Progenitor cell of endocrine pancreas (in vitro differentiated cells): ENCODE measurements at places on chromosomes 11 and 22. TPM values are rescaled to one million over a fixed set of nuclear protein-coding genes. Genes with fewer than 3 reads are reported as not detected.
A peak's percentile ranks its signal among the peaks of the same experiment; 100 is the strongest.

GRCh38 chr11:117177534-117178209, 871 bp upstream of the SIDT2 start:
- DNase-seq: no peak

The PIK3C2A gene
- total RNA-seq: 96.0 and 106 TPM in 2 replicates

The TSPAN18 gene
- 21.3 and 25.7 TPM in 2 replicates for total RNA-seq

DNA sequence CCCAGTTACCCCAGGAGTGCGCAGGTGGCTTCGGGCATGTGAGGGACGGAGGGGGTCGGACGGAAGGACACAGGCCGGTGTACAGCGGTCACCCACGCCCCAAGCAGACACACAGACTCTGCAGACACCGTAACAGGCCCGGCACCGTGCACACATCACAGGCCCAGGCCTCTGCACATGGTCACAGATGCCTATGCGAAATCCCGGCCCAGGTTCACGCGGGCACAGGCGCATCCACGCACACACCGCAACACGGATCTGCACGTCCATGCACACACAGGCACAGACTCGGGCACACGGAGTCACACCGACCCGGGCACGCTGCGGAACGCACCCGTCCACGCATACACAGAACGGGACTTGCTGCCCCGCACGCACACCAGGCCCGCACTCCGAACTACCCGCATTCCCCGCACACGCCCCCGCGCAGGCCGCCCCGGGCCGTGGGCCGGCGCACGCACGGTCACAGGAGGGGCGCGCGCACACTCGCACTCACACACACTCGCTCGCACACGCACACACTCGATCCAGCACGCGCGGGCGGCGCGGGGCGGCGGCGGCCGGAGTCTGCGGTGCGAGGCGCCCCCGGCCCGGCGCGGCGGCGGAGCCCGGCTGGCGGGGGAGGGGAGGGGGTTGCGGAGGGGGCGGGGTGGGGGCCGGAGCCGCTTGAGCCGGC, at the start of gene MGAT3:
TSS of gene MGAT3 (plus strand) at position 491 of the 676 bp plus-strand sequence. CDS start 30,336 bp downstream, outside the sequence.
- no peak for DNase-seq

- DNase-seq: no peak
These were observed 177.3 kb upstream of the NCAM1 start for GRCh38 chr11:112783945-112784322.

The BLID gene
- not detected in 2 replicates for total RNA-seq

DNA sequence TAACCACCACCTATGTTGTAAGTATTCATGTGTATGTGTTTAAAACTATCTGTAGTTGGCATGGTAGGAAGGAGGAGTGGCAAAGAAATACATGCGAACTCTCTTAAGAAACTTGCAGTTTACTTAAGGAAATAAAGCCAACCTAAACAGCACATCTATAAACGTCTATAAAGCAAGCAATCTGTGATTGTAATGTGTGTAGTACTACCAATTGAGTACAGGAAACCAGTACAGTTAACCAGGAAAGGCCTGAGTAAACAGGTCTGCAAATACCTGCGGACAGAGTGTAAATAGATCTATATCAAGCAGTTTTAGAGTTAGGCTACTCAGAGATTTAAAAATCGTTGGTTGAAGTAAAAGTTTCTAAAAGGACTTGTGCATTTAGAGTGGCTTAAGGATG, 59.5 kb upstream of the AMOTL1 start:
- no peak for DNase-seq

- DNase-seq: no peak
These were observed 37.8 kb downstream of the KCNQ1OT1 start for GRCh38 chr11:2662024-2662312.

DNA sequence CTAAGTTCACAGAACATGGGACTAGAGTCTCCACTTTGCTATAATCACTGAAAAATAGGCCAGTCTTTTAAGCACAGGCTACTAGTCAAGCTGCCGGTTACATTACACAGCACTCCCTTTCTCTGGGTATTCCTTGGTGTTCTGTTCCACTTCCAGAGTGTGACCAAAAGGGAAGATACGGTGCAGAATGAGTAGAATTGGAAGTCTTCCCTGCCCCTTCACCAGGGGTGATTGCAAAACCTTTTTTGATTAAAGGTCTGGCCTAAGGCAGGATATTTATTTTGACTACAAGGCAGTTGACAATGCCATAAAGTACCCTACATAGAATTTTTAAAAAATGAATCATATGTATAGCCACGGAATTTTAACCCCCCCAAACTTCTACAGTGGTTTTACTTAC, 59.6 kb upstream of the ADORA2A start:
- no peak for DNase-seq

The ARHGAP42 gene
- total RNA-seq: 25.3 and 27.7 TPM in 2 replicates

The COPB1 gene
- 99.9 and 100 TPM in 2 replicates for total RNA-seq

DNA sequence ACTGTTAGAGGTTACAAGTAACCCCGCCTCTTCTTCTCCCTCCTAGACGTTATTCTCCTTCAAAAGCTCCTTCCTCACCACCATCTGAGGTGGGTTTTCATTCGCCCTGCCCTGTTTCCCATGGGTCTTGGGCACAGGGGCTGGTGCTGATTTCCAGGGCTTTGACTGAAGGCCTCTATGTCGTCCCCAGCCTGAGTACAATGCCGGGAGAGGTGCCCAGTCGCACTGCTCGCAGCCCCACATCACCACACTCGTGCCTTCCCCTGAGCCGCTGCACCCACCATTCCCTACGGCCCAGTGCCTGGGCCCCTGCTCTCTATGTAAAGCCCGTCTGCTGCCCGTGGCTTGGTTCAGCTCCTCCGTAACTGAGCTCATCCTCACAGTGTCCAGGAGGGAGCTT, 169.8 kb downstream of the DSCAML1 start:
- DNase-seq: no peak

DNA sequence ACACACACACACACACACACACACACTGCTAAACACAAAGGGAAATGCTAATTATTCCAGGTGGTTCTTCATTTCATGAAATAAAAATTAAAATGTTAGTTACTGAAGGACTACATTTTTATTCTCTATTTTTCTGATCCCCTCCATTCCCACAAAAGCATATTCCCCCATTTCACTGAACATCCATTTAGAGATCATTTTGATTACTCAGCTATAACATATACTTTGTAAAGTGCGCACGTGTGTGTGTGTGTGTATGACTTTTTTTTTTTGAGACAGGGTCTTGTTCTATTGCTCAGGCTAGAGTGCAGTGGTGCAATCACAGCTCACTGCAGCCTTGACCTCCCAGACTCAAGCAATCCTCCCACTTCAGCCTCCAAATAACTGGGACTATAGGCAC, 42.6 kb downstream of the SLC35F2 start:
- no peak for DNase-seq

DNA sequence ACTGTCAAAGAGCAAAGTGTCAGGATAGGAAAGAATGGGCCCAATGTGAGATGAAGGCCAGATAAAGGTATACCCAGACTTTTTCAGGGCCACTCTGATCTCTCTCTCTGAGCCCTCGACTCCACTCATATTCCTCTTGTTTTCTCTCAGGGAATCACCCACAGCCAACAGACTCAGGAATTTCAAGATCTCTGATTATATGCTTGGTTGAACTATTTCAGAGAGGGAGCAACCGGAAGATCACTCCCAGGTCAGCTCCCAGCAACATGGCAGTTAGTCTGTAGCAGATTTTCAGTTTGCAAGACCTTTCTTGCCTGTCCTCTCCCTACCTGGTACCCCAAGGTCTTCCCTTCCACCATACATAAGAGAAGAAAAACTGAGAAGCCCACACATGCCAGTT, 102.5 kb downstream of the C11orf58 start:
- no peak for DNase-seq

The SHISA8 gene
- not detected in 2 replicates for total RNA-seq

The POU2F3 gene
- 0.09 TPM in 1 of 2 replicates, not detected in the other for total RNA-seq

The MTNR1B gene
- not detected in 2 replicates for total RNA-seq

DNA sequence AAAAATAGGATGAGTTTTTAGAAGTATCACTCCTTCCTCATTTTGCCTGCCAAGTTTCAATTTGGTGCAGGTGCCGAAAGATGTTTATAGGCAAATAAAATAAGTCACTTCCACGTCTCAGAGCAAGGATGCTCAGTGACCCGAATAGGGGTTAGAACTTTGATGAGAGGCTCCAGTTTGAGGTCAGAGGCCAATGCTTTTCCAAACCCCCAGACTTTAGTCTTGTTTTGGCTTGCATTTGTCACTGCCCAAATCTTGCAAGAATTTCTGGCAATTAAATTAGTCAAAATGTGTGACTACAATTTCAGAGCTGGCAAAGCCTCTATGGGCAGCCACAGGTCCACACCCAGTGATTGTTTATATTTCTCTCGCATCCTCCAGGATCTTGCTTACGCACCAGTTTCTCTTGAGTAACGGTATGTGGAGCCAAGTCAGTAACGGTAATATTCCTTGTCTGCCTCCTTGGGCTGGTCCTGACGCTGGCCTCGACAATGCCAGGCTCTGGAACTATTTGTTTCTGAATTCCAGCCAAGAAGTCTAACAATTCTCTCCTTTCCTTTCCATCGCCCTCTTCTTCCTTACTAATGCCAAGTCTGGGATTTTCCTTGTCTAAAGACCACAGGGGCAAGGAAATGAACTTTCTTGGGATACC, 9.9 kb upstream of the NUP160 start:
- no peak for DNase-seq

DNA sequence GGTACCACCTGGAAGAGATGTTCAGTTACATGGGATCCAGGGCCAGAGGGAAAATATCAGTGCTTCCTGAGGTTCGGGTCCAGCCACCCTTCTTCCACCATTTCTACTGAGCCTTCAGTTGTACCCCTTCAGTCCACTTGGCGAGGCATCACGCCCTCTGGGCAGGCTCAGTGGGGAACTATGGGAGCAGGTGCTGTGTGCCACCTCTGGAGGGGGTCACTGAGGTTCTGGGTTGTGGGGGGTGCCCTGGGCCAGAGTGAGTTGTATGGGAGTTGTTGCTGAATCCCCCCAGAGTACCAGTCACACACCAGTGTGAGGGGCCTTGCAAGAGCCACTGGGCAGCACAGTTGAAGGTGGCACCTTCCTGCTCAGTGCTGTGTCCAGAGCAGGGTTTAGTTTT, 2.7 kb upstream of the SREBF2 start:
- no peak for DNase-seq

The MS4A4A gene
- total RNA-seq: 0.33 TPM in 1 of 2 replicates, not detected in the other

The CCDC87 gene
- total RNA-seq: 0.89 and 1.1 TPM in 2 replicates

- no peak for DNase-seq
These were observed 442.1 kb upstream of the CCDC90B start for GRCh38 chr11:83728281-83728680.

- no peak for DNase-seq
These were observed 155.7 kb downstream of the NAV2 start for GRCh38 chr11:19868281-19868821.

GRCh38 chr22:49415151-49415951, 412.3 kb downstream of the BRD1 start:
- no peak for DNase-seq

DNA sequence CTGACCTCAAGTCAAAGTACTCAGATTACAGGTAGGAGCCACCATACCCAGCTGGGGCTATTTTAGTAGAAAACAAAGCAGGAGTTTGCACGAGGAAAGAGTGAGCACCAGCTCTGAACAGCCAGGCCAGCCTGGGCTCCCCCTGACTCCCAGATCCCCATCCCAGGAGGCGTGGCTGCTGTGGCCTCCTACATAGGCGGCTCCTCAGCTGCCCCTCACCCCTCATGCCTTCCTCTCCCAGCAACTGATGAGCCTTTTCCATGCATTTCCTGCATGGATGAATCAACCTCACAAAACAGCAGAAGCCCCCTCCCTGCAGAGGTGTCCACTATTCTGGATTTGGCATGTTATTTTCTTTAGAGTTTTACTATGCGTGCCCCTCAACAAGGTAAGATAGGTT, 10.5 kb upstream of the FLRT1 start:
- no peak for DNase-seq

DNA sequence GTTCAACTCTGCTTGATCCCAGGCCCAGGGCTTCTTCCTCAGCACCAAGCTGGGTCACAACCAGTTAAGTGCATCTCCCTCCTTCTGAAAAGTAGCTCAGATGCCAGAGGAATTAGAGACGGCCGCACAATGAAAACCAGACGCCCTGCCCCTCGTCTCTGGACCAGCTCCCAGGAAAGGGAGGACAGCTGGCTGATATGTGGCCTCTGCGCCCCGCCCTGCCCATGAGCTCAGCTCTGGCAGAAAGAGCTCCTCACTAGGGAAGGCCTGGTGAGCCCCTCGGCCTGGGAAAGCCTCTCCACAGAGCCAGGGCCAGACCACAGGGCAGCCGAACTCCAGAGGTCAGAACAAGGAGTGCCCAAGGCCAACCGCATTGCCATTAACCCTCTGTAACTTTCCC, 18.1 kb upstream of the SCGB1A1 start:
- DNase-seq: no peak

GRCh38 chr22:43553451-43554258, 141.8 kb downstream of the MPPED1 start:
- peak; percentile 3 for DNase-seq

The NAALAD2 gene
- total RNA-seq: 5.5 and 6.4 TPM in 2 replicates

DNA sequence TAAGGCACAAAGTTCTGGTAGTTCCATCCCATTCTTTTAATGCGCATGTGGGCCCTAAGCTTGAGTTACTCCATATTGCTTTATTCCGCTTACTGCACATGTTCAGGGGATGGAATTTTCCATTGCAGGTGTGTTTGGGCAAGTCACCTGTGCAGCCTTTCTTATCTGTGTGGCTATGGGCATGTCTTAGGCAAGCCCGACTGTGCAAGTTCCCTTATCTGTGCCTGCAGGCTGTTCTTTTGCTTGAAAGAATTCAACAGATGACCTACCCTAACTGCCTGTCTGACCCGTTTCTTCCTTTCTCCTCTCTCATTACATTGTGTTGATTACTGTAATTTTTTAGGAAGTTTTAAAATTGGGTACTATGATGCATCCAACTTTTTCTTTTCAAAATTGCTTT, 363.6 kb downstream of the TTC28 start:
- no peak for DNase-seq

GRCh38 chr11:108947654-108948570, 283.0 kb downstream of the DDX10 start:
- no peak for DNase-seq

- no peak for DNase-seq
These were observed 38.1 kb upstream of the POU2AF1 start for GRCh38 chr11:111417011-111417765.

- no peak for DNase-seq
These were observed 70.0 kb upstream of the NTM start for GRCh38 chr11:131300439-131300717.

- no peak for DNase-seq
These were observed 8.2 kb downstream of the DGCR8 start for GRCh38 chr22:20088263-20088648.

The SHANK2 gene
- total RNA-seq: 97.8 and 104 TPM in 2 replicates

The HOATZ gene
- not detected in 2 replicates for total RNA-seq
